ENCODE measurements at places on chromosomes 3 and 15.

DNA sequence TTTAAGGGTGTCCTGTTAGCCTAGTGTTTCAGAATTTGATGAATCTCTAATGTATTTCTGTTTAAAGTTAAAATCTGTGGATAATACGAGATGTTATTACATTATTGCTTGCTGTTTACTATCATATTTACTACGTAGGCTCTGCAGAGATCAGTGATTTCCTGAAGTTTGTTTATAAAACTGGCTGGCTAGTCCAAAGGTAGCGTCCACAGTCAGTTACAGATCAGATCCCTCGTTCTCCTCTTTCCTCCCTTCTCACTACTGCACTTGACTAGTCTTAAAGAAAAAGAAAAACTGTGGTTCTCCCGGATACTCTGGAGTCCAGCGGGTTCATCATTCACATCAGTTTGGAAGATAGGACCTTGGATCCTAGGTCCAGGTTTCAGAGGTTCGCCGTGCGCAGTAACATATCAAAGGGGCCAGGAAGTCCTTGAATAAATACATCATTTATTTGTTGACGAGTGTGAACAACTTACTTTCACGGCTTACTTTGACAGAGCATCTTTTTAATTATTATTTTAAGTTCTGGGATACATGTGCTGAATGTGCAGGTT is 35.9 kb downstream of the ASB7 start:
- DNase-seq, result no peak

- DNase-seq, result no peak
These were observed 533.4 kb upstream of the TGFBR2 start for GRCh38 chr3:30073040-30073439.

GRCh38 chr3:28290863-28291300 is 49.5 kb downstream of the CMC1 start:
- DNase-seq, result no peak

DNA sequence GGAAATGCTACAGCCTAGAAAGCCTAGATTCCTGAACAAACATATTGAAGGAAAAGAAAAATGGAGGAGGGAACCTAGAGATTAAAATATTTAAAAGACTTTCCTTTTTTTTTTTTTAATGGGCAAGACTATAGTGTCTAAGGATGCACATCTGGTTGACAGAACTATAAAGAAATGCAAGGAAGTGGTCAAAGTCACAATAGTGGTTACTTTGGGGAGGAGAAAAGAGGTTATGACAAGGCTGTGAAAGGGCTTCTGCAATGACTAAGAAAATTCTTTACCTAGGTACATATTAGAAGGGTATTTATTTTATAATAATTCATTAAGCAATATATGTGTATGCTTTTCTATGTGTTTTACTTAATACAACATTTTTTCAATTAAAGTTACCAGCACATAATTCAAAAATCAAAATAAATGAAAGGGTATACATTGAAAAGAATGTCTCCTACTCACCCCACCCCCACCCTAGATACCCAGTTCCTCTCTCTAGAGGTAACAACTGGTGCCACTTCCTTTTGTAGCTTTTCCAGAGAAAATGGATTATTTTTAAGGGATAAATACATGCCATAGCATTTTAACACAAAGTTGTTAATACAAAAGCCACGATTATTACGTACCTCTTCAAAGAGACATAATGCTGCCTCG is 70.1 kb downstream of the HERC1 start:
- DNase-seq, result peak; percentile 82

DNA sequence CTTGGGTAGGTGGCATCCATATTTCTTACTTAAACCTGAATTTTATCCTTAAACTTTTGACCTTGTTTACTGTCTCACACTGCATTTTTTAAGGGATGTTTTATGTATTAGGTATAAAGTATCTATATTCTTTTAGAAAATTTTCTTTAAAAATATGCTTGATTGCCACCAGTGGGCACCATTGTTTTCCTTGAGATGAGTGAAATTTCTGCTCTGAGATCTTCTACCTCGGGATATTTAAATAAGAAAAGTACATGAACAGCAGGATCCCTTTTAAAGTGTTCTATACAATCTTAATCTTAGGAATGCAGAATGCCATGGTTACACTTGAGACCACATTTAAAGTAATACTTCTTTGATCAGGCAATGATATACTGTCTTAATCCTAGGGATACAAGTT is 108.7 kb downstream of the SLMAP start:
- peak; percentile 50 for DNase-seq

GRCh38 chr3:69082805-69083204 is 1.9 kb upstream of the ARL6IP5 start:
- DNase-seq, result peak; percentile 77

DNA sequence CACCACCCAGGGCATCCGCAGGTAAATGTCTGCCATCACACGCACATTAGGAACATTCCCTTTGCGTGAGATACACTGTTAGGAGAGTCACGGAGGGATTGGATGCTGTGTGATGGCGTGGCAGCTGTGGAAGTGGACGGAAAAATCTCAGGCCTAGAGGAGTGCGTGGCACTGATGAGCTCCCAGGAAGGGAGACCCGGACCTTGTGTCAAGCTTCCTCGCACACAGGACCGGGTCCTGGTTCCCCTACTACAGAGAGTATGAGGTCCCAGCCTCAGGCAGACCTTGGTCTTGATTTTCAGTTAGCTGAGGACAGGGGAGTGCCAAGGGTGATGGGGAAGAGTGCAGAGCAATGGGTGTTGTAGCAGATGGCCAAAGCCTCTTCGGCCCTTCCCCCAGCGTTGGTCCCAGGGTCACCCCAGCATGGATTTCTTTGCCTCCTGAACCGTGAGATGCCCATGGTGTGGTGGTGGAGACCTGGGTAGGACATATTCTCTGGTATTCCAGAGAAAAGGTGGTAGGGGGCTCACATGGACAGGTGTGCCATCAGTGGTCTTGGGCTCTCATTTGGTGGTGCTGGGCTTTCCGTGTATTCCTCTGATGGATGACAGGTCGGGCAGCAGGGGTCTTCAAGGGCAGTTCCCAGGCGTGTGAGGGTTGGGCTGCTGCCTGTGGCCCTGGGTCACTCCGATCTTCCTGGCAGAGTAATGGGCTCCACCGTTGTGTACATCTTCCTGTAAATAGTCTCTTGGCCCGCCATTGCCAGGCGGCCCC is 105.1 kb downstream of the SNRPN start:
- DNase-seq, result no peak

- peak; percentile 47 for DNase-seq
These were observed 7.5 kb downstream of the GNB5 start for GRCh38 chr15:52183562-52184173.

All from ELR (cell line).